ENCODE measurements at places on chromosomes 1 and 21.
A peak's percentile ranks its signal among the peaks of the same experiment; 100 is the strongest.

DNA sequence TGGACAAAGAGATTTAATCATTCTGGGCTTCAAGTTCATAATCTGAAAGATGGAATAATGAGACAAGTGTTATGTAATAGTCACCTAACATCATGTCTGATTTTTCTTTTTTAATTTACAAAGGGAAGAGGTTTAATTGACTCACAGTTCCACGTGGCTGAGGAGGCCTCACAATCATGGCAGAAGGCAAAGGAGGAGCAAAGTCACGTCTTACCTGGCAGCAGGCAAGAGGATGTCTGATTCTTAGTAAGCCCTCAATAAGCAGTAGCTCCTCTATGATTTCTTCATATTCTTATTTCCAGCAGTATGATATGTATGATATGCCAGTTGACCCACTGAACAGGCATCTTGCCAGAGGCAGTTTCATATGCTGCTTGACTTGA lies 152.7 kb downstream of the S1PR1 start:
- DNase-seq: no peak

GRCh38 chr21:43355266-43355924 lies 71.5 kb downstream of the SIK1 start:
- DNase-seq: no peak

DNA sequence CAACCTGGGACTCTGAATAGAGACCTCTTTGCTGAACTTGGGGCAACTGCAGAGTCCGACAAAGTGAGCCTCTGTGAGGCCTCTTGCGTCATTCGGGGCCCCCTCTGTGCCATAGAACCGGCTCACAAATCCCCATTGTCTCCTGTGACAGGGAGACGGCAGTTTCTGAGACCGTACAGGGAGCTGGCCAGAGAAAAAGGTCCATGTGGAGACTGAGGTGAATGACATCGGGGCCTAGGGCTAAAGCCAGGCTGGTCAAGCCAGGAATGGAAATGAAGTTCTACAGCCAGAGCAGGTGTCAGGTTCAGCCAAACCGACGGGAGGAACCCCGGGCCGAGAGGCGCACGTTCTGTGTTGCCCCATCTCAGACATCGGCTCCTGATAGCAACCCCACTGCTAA lies 37.1 kb upstream of the TRIM67 start:
- no peak for DNase-seq

- DNase-seq: peak; percentile 81
Measured at GRCh38 chr21:44892536-44893277, 19.2 kb upstream of the PTTG1IP start.

GRCh38 chr1:37137601-37138000 lies 103.3 kb upstream of the GRIK3 start:
- no peak for DNase-seq

- no peak for DNase-seq
Measured at GRCh38 chr1:157431751-157432150, 120.6 kb downstream of the FCRL5 start.

GRCh38 chr21:28550057-28550825 lies 442.4 kb downstream of the LTN1 start:
- DNase-seq: no peak

DNA sequence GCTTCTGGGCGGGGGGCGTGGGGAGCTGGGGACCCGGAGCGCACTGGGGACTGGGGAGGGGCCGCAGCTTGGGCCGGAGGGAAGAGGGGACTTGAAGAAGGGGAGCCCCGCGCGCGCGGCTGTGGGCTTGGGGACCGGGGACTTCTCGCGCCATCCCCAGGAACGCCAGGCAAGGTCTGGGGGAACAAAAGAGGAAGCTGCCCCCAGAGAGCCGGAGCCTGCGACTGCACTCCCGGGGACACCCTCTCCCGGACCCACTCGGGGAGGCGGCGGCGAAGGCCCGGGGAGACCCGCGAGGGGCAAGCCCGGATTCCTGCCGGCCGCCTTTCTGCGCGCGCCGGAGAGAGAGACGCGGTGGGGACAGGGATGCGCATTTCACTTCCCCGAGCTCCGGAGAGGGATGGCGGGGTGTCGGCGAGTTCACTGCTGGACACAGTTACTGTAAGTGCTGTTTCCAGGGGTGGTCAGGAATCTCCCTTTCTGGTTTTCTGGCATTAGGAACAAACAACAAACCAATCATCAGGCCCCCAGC lies 732 bp downstream of the ABCG1 start:
- peak; percentile 36 for DNase-seq

DNA sequence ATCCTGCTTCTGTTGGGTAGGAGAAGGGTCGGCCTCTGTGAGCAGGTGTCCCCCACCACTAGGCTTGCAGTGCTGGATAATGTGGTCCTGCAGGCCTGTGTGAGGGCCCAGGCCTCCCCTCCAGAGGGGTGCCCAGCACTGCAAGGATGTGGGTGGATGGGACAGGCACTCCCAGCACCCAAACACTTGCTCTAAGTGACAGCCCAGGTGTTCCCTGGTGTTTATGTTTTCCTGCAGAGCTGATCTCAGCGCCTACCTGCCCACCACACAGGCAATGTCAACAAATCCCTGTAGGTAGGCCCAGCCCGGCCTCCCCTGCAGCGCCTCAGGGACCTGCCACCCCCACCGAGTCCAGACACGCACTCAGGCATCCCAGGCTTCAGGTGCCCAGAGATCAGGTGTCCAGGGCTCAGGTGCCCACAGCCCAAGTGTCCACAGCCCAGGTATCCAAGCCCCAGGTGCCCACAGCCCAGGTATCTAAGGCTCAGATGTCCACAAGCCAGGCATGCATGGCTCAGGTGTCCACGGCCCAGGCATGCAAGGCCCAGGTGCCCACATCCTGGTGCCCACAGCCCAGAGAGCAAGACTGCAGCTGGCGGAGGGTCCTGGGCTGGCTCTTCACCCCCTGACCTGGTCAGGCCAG lies 59.2 kb downstream of the WNT9A start:
- peak; percentile 15 for DNase-seq
